ENCODE measurements at places on chromosomes 5 and 9.

GRCh38 chr9:7121664-7122063, 363.9 kb downstream of the KDM4C start:
- DNase-seq: no peak

DNA sequence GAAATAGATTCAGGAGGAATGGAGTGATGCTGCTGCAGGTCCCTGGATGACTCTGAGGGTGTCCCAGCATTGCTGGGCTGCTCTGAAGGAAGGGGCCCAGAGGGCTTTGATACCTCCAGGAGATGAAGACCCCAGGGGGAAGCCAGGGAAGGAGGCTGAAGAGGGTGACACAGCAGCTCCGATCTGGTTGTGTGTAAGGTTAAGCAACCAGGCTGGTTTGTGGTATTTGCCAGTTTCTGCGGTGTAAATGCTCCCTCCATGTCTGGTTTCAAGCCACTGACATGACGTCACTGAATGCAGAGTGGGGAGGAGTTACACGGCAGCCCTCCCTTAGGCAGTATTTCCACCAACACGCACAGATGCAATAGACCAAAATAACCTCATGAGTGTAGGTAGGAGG, 40.0 kb upstream of the ORM1 start:
- DNase-seq: peak; percentile 5

DNA sequence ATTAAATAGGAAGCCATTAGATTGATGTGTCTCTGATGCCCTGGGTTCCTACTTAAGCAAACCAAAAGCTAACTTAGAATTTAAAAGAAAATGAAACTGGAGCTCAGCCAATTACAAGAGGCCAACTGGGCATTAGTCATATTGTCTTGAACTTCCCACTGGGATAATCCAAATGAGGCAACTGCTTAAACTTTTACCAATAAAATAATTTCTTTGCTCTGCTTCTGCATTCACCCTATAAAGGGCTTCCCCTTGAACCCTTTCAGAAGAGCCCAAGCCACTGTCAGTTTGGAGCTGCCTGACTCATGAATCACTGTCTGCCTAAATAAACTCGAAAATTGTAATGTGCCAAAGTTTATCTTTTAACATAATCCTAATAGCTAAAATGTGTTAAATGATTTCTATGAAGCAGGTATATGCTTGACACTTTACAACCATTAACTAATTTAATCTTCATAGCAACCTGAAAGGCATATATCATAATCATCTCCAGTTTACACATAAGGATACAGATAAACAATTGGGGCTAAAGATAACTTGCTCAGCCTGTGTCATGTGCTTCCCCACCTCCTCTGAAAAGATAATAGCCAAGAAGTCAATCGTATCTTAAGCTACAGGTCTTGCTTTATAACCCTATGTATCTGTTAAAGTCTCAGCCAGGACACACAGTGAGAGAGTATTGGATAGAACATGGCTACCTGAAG, 11.5 kb downstream of the GPR150 start:
- no peak for DNase-seq

DNA sequence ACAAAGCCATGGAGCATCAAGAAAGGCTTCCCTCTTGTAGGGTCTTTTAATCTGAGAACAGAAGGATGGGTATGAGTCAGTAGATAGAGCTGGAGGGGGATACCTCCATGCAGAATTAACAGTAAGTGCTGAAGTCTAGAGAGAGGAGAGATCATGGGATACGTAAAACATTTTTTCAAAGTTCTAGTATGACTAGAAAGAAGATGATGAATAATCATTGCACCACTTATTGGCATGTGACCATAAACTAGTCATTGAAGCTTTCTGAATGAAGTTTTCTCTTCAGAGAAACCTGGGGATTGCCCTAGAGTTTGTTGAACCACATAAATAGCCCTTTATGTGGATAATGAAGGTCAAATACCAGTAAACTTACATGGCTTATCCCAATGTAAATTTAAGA, 48.6 kb upstream of the PTPRD start:
- DNase-seq: no peak

DNA sequence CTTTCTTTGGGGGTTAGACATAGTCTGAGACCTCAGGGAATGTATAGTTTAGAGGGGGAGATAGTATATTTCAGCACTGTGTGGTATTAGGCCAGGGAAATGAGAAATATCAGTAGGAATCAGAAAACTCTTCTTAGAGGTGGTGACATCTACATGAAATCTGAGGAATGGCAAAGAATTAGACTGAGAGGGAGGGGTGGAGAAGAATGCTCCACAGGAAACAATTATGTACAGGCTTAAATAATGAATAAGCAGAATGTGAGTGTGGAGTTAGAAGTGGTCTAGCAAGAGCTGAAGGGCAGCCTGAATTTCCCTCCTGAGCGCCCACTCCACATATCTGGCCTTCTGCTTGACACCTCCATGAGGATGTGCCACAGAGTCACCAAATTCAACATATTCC, 3.6 kb upstream of the MACIR start:
- DNase-seq: no peak

- DNase-seq: no peak
Measured at GRCh38 chr9:33378121-33378795, 24.1 kb downstream of the AQP7 start.

GRCh38 chr9:15485836-15486666, 24.7 kb downstream of the PSIP1 start:
- DNase-seq: peak; percentile 42

- DNase-seq: no peak
Measured at GRCh38 chr5:172683264-172683644, 42.2 kb downstream of the NEURL1B start.

GRCh38 chr5:149404746-149405549, 25.9 kb upstream of the IL17B start:
- no peak for DNase-seq

GRCh38 chr5:149399775-149400174, 20.7 kb upstream of the IL17B start:
- no peak for DNase-seq

- DNase-seq: no peak
Measured at GRCh38 chr5:96117771-96118651, 156.4 kb upstream of the ELL2 start.

DNA sequence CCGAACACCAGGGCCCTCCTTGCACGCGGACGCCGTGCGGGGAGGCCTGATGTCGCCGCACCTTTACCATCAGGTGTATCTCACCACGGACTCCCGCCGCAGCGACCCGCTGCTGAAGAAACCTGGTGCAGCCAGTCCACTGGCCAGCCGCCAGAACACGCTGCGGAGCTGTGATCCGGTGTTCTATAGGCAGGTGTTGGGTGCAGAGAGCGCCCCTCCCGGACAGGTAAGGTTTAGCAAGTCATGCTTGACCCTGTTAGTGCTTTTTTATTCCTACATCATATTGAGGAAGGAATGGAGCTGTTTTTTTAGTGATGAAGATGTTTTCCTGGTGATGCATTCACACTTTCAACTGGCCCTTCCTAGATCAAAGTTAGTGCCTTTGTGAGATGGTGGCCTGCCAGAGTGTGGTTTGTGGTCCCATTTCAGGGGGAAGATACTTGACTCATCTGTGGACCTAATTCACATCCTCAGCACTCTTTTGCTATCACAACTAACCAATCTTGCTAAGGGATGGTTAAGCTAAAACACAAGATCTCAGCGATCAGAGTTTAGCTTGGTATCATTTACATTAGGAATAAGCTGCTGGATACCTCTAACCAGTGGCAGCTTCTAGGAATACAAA, 2.7 kb downstream of the PCDHGC3 start:
- no peak for DNase-seq

- peak; percentile 45 for DNase-seq
Measured at GRCh38 chr9:1939926-1940368, 75.2 kb upstream of the SMARCA2 start.

- DNase-seq: no peak
Measured at GRCh38 chr5:6274846-6275543, 103.4 kb downstream of the MED10 start.

- no peak for DNase-seq
Measured at GRCh38 chr9:75121914-75122558, 33.7 kb downstream of the OSTF1 start.

- DNase-seq: no peak
Measured at GRCh38 chr9:113503613-113504211, 40.2 kb downstream of the RGS3 start.

DNA sequence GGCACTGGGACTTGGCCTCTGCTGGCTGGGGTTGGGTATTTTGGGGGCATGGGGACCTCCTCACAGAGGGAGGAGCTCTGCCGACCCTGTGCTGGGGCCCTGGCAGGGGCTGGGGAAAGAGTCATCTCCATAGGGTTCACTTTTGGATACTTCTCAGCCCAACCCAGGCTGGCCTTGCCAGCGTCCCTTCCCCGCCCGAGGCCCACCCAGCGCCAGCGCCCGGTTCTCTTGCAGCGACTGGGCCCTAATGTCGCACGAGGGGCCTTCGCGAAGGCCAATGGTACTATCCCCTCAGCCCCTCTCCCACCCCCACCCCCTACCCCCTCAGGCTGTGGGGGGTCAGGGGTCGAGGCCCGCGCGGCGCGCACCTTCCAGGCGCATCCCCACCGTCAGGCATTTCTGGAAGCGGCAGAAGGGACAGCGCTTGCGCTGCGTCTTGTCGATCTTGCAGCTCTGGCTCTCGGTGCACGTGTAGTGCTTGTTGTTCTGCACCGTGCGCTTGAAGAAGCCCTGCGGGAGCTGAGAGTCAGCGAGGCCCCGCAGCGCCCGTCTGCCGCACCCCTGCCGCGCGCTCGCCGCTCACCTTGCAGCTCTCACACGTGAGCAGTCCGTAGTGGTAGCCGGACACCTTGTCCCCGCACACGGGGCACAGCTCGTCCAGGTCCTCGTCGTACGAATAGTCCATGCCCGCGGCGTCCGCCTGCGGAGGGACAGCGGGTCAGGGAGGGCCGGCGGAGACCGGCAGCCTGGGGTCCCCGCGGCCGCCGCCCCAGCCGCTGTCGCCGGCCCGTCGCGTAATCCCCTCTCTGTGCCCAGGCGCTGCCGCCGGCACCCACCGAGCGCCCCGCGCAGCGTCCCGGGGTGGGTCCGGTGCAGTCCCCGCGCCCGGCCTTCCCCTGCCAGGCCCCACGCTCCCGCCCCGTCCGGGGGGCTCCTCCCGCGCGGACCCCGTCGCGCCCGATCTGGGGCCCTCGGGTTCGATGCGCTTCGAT, 4.2 kb downstream of the NR5A1 start:
- DNase-seq: no peak

DNA sequence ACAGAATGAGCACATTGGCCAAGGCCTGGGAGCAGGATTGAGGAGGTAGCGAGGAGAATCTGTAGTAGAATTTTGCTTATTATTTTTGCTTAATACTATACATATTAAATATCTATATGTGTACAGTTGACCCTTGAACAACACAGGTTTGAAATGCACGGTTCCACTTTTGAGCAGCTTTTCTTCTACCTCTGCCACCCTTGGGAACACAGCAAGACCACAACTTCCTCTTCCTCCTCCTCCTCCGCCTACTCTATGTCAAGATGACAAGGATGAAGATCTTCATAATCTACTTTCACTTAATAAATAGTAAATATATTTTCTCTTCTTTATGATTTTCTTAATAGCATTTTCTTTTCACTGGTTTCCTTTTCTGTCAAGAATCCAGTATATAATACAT, 541.4 kb downstream of the KCTD16 start:
- DNase-seq: no peak

DNA sequence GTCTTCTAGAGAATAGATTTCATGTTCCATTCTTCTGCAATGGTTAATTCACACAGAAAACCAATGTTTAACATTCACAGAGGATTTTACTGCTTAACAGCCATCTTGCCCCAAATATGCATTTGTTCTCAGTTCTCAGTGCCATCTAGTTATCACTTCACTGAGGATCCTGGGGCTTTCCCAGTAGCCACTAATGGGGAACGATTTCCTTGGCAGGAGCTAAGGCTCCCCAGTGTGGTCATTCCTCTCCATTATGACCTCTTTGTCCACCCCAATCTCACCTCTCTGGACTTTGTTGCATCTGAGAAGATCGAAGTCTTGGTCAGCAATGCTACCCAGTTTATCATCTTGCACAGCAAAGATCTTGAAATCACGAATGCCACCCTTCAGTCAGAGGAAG, 3.4 kb downstream of the ERAP2 start:
- no peak for DNase-seq

DNA sequence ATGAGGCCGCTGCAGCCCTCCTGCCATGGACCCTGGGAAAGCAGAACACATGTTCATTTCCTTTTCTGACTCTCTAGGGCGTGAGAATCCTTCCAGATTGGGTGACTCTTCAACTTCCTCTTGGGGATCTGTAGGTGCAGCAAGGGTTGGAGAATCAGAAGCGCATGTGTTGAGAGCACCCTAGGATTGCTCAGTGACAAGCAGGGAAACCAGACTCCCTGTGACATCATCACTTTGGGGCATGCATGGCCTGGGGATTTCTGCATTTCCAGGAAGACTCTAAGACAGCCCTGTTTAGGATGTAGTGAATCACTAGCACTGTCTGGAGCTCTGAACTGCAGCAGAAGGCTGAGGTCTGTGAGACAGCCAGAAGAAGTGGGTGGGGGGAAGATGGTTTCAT, 15.1 kb upstream of the LCP2 start:
- peak; percentile 83 for DNase-seq

DNA sequence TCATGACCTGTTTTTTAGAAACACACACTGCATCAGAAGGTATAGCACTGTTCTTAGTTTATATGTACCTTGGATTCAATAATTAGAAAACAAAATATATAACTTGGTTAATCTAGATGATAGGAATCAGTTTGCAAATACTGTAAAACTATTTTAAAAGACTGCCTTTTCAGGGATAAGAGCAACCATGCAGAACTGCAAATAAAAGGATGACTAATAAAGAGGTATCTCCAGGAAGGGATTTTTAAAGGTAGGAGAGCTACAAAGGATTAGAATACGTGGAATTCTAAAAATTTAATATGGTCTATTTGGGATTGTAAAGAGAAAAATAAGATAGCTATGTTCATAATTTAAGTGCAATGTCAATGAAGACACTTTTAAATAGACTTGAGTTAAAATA, 9.4 kb downstream of the GABRA1 start:
- DNase-seq: no peak

- no peak for DNase-seq
Measured at GRCh38 chr9:127913682-127914081, 3.2 kb downstream of the ST6GALNAC4 start.

DNA sequence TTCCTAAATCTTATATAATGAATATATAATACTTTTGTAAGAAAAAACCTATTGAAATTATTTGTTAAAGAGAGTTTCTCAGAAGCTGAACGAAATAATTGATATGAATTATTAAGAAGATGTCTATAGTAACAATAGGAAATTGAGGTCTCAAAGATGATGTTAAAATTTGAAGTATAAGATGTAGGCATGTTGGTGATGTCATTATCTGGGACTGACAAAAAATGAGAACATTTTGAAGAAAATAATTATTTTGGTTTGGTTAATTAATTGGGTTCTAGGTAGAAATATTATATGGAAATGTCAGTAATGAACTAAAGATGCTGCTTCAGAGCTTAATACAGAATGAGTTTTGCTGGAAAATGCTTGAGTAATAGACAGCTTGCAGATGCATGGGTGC, 501.4 kb upstream of the ST8SIA4 start:
- no peak for DNase-seq

DNA sequence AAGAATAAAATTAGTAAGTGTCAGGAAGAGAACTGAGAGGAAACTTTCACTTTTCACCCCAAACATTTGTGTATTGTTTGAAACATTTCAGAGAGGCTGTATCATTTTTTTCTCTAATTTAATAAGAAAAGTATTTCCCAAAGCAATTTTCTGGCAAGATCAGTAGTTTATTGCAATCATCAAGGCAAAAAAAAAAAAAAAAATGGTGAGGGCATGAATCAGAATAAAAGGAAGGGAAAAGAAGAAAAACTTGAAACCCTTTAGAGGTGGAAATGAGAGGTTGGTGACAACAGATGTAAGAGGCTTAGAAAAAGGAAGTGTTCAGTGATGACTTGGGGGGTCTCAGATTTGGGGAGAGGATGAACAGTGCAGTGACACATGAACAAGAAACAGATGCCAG, 13.3 kb downstream of the SHC3 start:
- no peak for DNase-seq
